ENCODE measurements at places on chromosomes 13 and 19. TPM values are rescaled to one million over a fixed set of nuclear protein-coding genes. Genes with fewer than 3 reads are reported as not detected.

The CEACAM19 gene
- total RNA-seq, result 3.2 TPM

The SLC7A9 gene
- total RNA-seq, result not detected

The CXCL17 gene
- not detected for total RNA-seq

The GNG7 gene
- total RNA-seq, result 0.27 TPM

The PRSS57 gene
- total RNA-seq, result not detected

The RBM42 gene
- 59.3 TPM for total RNA-seq

The ZNF560 gene
- total RNA-seq, result 0.07 TPM

The ZNF441 gene
- total RNA-seq, result 7.2 TPM

The A1BG gene
- 3.6 TPM for total RNA-seq

The TMEM161A gene
- 13.3 TPM for total RNA-seq

The NLRP12 gene
- total RNA-seq, result 0.13 TPM

The PRPF31 gene
- 64.7 TPM for total RNA-seq
